CD4-positive, alpha-beta memory T cell (primary cell): ENCODE measurements at places on chromosomes 16 and 17.

- no peaks in the 10 kb centered on the region for H3K36me3 ChIP-seq
- H3K4me3 ChIP-seq, result peak overlapping the region; percentile 81
- no peak for DNase-seq
- H3K4me1 ChIP-seq, result peaks cover 27% of the 10 kb centered on the region
- peak overlapping the region; percentile 83 for H3K27ac ChIP-seq
- no peaks in the 10 kb centered on the region for H3K27me3 ChIP-seq
Observed at GRCh38 chr16:67719778-67720144, 645 bp upstream of the GFOD2 start.

DNA sequence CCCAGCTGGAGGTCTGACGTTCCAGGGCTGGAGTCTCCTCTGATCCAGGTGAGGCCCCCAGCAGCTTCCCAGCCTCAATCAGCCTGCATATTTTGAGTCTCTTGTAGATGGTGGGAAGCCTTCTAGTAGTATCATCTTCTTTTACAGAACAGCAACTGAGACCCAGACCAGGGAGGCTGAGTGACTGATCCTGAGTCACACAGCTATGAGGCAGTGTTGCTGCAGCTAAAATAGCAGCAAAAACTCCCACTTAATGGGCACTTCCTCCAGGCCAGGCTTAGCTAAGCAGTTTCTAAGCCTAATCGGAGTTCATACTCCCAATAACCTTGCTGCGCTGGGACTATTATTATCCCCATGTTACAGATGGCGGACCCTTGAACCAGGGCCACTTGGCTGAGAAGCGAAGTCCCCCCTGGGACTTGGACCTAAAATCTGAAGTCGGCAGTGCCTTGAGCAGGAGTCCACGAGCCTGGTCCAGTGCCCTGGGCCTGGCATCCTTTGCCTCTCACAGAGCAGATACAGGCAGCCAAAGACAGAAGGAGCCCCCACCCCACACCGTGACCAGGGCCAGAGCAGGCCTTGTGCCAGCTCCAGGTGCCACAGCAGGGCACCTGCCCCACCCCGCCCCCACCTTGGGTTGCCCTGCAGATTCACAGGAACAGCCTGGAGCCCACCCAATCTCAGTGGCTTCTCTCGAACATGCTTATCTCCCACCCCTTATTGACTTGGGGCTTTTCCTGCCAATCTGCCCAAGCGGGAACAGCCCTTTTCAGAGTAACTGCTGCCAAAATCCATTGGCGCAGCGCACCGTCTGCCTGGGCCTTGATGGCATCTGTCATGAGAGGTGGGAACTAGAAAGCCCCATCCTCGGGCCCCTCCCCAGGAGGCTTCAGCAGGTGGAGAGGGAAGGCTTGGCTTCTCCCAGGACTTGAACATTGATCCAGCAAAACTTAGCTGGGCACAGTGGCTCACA, 65.1 kb downstream of the SOCS1 start:
- H3K4me1 ChIP-seq, result no peaks in the 10 kb centered on the region
- H3K27ac ChIP-seq, result no peak overlapping the region
- H3K27me3 ChIP-seq, result no peaks in the 10 kb centered on the region
- H3K4me3 ChIP-seq, result no peak overlapping the region
- DNase-seq, result no peak
- no peaks in the 10 kb centered on the region for H3K36me3 ChIP-seq

DNA sequence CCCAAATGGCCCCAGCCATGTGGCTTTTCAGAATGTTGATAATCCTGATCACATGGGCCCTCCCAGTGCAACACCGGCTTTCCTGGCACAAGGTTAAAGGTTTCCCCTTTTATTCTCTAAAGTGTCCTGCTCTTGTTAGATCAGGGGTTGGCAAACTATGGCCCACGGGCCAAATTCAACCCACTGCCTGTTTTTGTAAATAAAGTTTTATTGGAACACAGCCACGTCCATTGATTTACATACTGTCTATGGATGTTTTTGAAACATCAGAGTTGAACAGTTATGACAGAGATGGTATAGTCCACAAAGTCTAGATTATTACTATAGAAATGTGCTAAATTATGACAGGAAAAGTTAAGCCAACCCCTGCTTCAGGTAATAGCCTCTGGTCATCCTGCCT, 157.3 kb downstream of the ZFHX3 start:
- H3K4me1 ChIP-seq, result no peaks in the 10 kb centered on the region
- H3K27me3 ChIP-seq, result no peaks in the 10 kb centered on the region
- H3K27ac ChIP-seq, result no peak overlapping the region
- H3K36me3 ChIP-seq, result no peaks in the 10 kb centered on the region
- no peak for DNase-seq

- no peak overlapping the region for H3K27ac ChIP-seq
- no peaks in the 10 kb centered on the region for H3K36me3 ChIP-seq
- H3K27me3 ChIP-seq, result peaks cover 19% of the 10 kb centered on the region
- peaks cover 14% of the 10 kb centered on the region for H3K4me1 ChIP-seq
Observed at GRCh38 chr17:39629898-39630297, 3.1 kb downstream of the PPP1R1B start.

GRCh38 chr16:77541165-77541564, 106.3 kb upstream of the ADAMTS18 start:
- H3K27me3 ChIP-seq, result no peaks in the 10 kb centered on the region
- no peak for DNase-seq
- H3K4me1 ChIP-seq, result no peaks in the 10 kb centered on the region
- H3K4me3 ChIP-seq, result no peak overlapping the region
- no peak overlapping the region for H3K27ac ChIP-seq

DNA sequence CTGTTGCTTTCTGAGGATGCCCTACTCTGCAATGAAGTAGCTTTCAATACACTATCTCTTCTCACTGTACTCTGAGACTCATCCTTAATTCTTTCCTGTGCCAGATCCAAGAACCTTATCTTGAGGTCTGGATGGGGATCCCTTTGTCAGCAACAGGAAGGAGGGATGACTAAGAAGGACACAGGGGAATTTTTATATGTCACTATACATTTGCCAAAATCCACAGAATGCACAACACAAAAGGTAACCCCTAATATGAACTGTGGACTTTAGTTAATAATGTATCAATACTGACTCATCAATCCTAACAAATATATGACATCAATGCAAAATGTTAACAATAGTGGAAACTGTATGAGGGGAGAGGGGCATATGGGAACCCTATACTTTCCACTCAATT, 4.7 kb upstream of the RBBP6 start:
- H3K27ac ChIP-seq, result no peak overlapping the region
- no peak for DNase-seq
- no peaks in the 10 kb centered on the region for H3K27me3 ChIP-seq
- no peak overlapping the region for H3K4me3 ChIP-seq
- no peaks in the 10 kb centered on the region for H3K36me3 ChIP-seq

GRCh38 chr16:8655184-8655717, 19.2 kb upstream of the ABAT start:
- H3K27me3 ChIP-seq, result no peaks in the 10 kb centered on the region
- no peak for DNase-seq
- no peak overlapping the region for H3K4me3 ChIP-seq
- H3K27ac ChIP-seq, result no peak overlapping the region
- no peaks in the 10 kb centered on the region for H3K4me1 ChIP-seq

GRCh38 chr17:31072186-31072585, 22.6 kb upstream of the NF1 start:
- no peaks in the 10 kb centered on the region for H3K36me3 ChIP-seq
- no peaks in the 10 kb centered on the region for H3K27me3 ChIP-seq
- H3K4me3 ChIP-seq, result no peak overlapping the region
- no peak overlapping the region for H3K27ac ChIP-seq
- DNase-seq, result no peak

GRCh38 chr17:77235370-77235941, 94.7 kb downstream of the SEC14L1 start:
- H3K27ac ChIP-seq, result no peak overlapping the region
- H3K4me3 ChIP-seq, result no peak overlapping the region
- peaks cover 4% of the 10 kb centered on the region for H3K4me1 ChIP-seq
- no peaks in the 10 kb centered on the region for H3K36me3 ChIP-seq
- DNase-seq, result no peak
- no peaks in the 10 kb centered on the region for H3K27me3 ChIP-seq

- H3K27me3 ChIP-seq, result no peaks in the 10 kb centered on the region
- no peak overlapping the region for H3K27ac ChIP-seq
- H3K4me1 ChIP-seq, result no peaks in the 10 kb centered on the region
- H3K36me3 ChIP-seq, result no peaks in the 10 kb centered on the region
- H3K4me3 ChIP-seq, result no peak overlapping the region
Observed at GRCh38 chr16:5590416-5590815, 492.8 kb upstream of the EEF2KMT start.

- H3K27me3 ChIP-seq, result no peaks in the 10 kb centered on the region
- peak overlapping the region; percentile 69 for H3K27ac ChIP-seq
- peaks cover 91% of the 10 kb centered on the region for H3K4me1 ChIP-seq
- peak overlapping the region; percentile 43 for H3K4me3 ChIP-seq
- no peaks in the 10 kb centered on the region for H3K36me3 ChIP-seq
Observed at GRCh38 chr17:40541060-40541872, 24.0 kb downstream of the CCR7 start.

DNA sequence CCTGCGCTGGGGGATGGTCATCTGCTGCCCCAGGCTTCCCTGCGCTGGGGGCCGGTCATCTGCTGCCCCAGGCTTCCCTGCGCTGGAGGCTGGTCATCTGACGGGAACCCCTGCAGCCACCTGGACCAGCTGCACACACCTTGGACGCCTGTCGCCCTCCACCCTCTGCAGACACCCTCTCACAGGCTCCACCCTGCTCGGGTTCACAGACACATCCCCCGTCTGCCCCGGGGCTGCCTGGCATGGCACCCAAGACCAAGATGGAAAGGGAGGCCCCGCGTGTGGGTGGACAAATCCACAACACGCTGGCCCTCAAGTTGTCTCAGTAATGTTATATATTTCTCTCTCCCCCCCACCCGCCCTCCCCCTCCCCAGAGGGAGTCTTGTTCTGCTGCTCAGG, 89.6 kb downstream of the ANKRD11 start:
- DNase-seq, result no peak
- peaks cover 71% of the 10 kb centered on the region for H3K4me1 ChIP-seq
- no peaks in the 10 kb centered on the region for H3K36me3 ChIP-seq
- no peak overlapping the region for H3K4me3 ChIP-seq
- H3K27me3 ChIP-seq, result no peaks in the 10 kb centered on the region

DNA sequence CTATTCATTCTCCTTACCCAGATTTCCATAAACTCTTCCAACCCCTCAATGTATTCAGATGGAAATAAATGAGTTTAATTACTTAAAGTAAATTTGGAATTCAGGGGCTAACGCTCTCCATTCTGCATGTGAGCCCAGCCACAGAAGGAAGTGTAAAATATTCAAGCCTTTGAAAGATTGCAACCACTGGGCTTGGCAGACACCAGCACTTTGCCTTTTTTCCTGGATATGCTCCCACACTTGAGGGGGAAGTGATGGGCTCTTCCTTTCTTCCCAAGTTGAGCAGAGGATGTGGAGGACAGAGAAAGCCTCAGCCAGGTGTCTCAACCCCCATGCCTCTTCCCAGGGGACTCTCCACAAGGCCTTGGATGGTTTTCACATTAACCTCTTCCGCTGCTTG, 825.1 kb upstream of the EEF2KMT start:
- no peaks in the 10 kb centered on the region for H3K27me3 ChIP-seq
- H3K4me1 ChIP-seq, result no peaks in the 10 kb centered on the region
- H3K36me3 ChIP-seq, result no peaks in the 10 kb centered on the region

DNA sequence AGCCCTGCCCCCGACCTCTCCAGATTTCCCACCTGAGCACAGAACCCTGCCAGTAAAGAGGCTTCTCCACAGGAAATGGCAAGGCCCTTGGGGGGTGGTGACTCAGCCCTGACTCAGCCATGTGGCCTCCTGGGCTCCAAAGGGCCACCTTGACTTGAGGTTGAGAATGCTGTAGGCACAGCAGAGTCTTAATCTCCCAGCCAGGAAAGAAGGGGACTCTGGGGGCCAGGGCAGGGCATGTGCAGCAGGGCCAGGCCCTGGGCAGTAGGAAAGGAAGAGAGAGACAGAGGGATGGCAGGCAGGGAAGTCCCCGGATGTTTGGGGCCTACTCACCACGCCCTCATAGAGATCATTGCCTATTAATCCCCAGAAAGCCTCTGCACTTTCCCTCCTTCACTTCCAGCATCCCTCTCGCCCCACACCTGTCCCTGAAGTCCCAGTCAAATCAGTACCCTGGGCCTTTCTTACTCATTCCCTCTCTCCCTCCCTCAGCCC, 4.8 kb upstream of the ITGA3 start:
- no peak overlapping the region for H3K27ac ChIP-seq
- no peak for DNase-seq
- H3K4me3 ChIP-seq, result no peak overlapping the region
